HuH-7 (cell line): ENCODE measurements at places on chromosomes 1 and 21.
A peak's percentile ranks its signal among the peaks of the same experiment; 100 is the strongest.

DNA sequence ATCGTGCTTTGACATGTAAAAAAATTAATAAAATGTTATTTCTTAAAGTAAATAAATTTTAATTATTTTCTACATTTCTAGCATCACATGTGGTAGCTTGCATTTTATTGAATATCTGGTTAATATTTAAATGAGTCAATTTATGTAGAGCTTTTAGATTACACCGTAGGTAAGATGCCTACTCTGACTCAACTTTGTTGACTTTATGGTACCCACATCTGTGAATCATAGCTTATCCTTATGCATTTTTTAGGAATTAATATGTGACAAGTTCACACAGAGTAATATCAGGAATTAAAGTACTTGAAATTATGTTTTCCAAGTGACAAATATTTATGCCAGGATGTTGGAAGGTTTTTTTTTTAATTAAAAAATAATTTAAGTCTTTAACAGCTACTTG, 120.7 kb downstream of the LEPR start:
- DNase-seq, result no peak

- no peak for DNase-seq
Observed at GRCh38 chr1:31027693-31028526, 37.6 kb downstream of the PUM1 start.

DNA sequence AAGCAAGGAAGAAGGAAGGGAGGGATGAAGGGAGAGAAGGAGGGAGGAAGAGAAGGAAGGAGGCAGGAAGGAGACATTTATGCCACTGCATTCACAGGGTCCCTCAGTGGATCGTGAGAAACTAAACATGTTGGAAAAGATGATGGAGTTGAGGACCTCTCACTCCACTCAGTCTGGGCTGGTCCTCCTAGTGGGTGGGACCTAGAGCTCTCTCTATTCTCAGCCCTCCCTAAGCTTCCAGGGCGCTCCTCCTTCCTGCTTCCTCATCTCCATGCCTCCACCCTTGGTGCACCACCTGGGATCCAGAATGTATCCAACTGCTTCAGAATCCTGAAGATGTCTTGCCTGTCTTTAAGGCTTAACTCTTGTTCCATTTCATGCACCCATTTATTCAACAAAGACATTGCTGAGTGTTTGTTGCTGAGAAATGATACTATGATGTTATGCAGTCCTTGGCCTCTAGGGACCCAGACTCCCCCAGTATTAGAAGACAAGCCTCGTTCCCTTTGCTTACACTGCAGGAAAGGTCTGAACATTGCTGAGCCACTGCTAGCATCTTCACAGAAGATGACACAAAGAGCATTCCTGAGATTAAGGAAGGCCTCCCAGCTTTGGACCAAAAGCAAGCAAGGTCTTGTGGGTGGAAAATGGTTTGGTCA, 88.5 kb downstream of the BEND5 start:
- peak; percentile 23 for DNase-seq

DNA sequence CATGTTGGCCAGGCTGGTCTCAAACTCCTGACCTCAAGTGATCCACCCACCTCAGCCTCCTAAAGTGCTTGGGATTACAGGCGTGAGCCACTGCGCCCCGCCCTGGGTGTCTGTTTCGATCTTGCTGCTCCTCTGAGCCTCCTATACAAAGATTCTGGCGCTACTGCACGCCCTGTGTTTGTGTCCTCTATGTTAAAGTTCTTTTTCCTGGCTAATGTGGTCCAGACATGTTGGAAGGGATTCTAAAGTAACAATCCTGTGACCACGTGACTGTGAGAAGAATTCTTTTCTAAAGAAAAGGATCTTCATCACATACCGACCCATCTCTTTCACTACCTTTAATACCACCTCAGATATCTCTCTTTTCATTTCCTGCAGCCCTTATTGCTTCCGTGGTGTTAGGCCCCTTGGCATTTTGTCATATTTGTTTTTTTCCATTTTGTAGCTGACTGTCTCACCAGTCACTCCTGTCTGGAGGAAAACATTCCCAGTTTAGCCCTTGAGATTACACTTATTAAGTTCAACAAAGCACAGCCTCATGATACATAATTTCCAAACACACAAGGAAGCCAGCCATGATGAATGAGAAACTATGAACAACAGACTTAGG, 27.2 kb upstream of the ENO1 start:
- DNase-seq, result no peak

DNA sequence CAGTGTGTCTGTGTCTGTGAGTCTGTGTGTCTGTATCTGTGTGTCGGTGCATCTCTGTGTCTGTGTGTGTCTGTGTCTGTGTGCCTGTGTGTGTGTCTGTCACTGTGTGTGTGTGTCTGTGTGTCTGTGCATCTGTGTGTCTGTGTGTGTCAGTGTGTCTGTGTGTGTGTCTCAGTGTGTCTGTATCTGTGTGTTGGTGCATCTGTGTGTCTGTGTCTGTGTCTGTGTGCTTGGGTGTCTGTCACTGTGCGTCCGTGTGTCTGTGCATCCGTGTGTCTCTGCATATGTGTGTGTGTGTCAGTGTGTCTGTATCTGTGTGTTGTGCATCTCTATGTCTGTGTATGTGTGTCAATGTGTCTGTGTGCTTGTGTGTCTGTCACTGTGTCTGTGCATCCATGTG, 44.7 kb upstream of the POFUT2 start:
- no peak for DNase-seq

GRCh38 chr1:151340870-151341754, 5.9 kb downstream of the RFX5 start:
- DNase-seq, result peak; percentile 43

GRCh38 chr1:6873298-6874015, 88.2 kb downstream of the CAMTA1 start:
- DNase-seq, result no peak

DNA sequence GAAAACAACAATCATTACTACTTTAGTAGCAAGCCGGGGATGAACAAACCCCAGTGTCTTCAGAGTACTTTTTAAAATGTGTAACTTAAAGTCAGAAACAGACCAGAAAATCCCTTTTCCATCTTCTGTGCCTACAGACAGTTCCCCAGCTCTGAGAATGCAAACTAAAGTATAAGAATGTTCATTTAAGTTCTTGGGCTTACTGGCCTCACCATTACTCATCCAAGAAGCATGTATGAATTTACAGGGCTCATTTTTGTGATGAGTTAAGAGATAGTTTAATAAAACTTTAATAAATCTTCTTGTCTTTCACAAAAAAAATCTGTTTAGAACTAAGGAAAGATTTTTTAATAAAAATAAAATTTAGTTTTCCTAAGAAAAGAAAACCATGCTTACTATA, 4.6 kb downstream of the LPGAT1 start:
- no peak for DNase-seq

GRCh38 chr1:175579956-175580750, 163.2 kb downstream of the TNR start:
- DNase-seq, result no peak

GRCh38 chr1:204225841-204226735, 12.3 kb upstream of the GOLT1A start:
- no peak for DNase-seq

DNA sequence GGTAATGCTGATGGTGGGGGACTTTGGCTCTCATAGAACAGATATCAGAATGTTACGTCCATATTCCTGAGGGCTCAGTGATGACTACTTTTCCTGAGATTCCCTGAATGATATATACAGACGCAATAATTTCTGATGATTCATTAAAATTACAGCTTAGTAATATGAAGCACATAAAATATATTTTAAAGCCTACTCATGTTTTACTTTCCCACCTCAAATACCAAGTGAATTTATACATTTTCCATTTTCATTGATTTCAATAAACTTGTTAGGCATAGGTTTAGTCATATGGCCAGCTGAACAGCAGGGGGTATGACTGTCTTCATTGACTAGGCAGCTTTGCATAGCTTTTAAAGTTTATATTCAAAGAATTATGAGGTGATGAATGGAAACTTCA, 26.2 kb upstream of the PDC start:
- no peak for DNase-seq

- DNase-seq, result no peak
Observed at GRCh38 chr1:186841599-186841998, 12.8 kb downstream of the PLA2G4A start.

DNA sequence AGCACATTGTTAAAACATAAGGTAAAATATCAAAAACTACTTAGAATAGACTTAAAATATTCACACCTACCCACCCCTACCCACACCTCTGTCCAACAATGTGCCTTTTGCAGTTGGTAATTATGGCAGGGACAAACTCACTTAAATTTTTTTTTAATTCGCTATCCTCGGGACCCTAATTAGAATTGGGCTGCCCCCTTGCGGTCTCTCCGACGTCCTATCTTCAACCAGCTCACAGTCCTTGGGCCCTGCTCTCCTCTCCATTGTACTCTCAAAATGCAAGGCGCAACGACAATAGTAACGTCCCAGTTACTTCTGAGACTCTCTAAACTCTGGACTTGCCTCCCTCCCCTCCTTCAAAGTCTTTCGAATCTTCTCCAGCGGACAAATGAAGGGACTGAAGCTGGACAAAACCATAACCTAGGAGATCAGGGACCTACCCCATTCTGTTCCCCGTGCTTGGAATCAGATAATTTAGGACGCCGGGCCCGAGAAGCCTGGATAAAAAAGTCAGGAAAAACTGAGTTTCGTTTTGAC, 1.1 kb upstream of the CIART start:
- no peak for DNase-seq

DNA sequence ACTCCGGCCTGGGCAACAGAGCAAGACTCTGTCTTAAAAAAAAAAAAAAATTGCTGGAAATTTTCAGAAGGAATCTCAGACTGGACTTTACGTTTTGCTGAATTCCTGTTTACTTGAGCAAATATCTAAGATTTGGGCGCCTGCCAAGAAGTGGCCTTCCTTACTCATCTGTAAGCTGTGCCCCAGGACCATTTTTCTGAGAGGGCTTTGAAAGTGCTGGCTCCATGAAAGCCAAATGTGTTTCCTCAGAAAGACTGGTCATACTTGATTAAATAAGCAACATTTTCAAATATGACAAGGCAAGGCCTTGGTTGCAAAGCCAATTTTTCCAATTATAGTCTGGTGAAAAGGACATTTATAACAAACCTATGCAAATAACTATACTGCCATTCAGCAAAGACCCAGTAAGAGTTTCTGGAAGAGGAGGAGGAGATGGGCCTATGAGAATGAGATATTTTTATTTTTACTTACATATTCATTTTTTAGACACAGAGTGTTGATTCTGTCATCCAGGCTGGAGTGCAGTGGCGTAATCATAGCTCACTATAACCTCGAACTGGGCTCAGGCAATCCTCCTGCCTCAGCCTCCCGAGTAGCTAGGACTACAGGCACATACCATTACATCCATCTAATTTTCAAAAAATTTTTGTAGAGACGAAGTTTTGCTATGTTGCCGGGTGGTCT, 56.3 kb upstream of the HTR1D start:
- no peak for DNase-seq

DNA sequence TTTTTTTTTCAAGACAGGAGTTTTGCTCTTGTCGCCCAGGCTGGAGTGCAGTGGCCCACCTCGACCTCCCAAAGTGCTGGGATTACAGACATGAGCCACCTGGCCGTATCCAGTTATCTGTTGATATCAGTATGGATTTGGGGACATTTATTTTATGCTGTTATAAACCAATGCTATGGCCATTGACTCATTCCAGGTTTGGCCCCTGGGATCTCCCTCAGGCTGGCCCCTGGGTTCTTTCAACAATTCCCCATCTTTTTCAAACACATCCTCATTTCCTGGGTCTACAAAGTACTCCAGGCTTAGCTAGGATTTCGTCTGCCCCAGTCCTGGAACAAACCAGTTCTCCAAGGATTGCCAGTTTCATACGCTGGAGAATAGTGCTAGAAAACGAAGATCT, 44.1 kb downstream of the WDR4 start:
- DNase-seq, result no peak

GRCh38 chr1:203349773-203350524, 973 bp downstream of the FMOD start:
- DNase-seq, result no peak

GRCh38 chr1:109630081-109630897, 10.7 kb downstream of the AMPD2 start:
- DNase-seq, result peak; percentile 56

DNA sequence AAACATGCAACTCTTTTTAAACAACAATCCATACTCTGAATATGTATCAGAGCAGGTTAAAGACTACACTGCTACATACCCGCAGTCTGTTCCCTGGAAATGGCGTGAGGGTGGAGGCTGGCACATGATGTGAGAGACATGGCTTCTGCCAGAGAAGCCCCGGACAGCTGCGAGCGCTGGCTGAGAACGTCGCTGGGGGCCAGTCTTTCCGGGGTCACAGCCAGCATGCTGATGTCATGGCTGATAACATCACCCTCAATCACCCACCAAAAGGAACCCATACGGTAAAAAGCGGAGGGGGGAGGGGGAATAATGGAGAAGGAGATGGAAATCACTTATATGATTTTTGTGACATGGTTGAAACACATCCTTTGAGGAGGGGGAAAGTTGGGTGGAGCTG, 29.1 kb downstream of the C1orf198 start:
- DNase-seq, result no peak

DNA sequence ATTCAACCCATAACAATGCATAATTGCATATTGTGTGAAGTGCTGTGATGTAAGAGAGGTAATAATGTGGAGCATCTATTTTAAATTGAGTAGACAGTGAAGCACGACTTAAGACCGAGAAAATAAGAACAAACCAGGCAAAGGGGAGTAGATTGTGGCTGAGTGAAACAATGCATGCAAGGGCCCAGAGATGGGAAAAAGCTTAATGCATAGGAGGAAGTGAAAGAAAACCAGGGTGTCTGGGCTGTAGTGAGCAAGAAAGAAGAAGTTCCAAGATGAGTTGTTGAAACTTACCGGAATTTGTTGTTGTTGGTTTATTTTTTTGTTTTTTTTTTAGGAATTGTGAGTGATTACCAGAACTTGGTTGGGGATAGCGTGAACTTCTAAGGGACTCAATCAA, 104.7 kb downstream of the SNX7 start:
- no peak for DNase-seq

DNA sequence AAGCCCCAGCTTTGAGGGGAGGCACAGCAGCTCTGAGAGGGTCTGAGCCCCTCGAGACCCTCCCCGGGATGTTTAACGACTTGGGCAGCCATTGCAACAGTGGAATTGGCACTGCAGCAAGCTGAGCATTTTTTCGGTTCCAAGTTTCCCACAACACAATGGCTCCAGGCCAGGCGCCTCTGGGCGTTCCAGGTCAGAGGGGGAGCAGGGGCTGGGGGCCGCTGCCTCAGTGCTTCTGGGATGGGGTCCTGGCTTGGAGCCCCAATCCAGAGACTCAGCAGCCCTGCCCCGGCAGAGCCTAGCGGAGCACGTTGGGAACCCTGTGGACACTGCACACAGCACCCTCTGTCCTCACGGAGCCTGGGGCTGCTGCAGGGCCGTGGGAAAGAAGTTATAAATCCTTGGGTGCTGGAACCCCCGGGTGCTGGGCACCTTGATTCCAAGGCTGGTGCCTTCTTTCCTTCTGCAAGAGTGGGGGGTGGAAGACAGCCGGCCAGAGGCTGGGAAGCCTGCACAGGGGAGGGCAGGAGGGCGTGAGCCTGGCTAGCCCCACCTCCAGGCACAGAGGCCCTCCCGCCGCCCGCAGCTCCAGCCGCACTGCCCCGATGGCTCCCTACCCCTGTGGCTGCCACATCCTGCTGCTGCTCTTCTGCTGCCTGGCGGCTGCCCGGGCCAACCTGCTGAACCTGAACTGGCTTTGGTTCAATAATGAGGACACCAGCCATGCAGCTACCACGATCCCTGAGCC, 50.1 kb downstream of the COL18A1 start:
- DNase-seq, result no peak
